ENCODE measurements at places on chromosomes 12 and 14.
A peak's percentile ranks its signal among the peaks of the same experiment; 100 is the strongest.

DNA sequence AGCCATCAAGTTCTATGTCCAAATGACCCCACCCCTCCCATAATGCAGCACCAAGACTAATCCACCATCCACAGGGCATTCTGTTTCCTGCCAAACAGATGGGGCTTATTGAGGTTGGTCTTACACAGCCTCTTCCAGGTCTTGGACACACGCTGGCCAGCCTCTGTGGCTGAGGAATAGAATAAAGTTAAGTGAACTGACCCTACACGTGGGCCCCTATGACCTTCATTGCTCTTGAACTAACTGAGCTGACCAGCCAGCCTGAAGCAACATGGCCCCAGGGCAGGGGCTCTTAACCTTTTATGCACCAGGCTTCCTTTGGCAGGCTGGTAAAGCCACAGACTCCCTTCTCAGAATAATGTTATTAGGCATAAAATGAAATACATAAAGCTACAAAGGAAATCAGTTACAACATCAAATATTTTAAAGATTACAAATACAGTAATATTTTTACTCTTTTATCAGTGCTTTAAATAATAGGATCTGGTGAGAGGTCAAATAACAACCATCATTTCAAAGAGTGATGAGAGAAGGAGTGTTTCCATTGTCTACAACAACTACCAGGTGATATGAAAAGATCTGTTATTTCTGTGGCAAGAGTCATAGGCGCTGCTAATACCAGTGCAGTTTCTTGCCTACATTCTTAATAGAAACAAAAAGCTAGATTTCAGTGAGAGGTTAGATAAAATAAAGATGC is 192.9 kb upstream of the NUDT4 start:
- no peak for DNase-seq

- DNase-seq: peak; percentile 54
Measured at GRCh38 chr12:58757422-58757821, 162.9 kb downstream of the LRIG3 start.

DNA sequence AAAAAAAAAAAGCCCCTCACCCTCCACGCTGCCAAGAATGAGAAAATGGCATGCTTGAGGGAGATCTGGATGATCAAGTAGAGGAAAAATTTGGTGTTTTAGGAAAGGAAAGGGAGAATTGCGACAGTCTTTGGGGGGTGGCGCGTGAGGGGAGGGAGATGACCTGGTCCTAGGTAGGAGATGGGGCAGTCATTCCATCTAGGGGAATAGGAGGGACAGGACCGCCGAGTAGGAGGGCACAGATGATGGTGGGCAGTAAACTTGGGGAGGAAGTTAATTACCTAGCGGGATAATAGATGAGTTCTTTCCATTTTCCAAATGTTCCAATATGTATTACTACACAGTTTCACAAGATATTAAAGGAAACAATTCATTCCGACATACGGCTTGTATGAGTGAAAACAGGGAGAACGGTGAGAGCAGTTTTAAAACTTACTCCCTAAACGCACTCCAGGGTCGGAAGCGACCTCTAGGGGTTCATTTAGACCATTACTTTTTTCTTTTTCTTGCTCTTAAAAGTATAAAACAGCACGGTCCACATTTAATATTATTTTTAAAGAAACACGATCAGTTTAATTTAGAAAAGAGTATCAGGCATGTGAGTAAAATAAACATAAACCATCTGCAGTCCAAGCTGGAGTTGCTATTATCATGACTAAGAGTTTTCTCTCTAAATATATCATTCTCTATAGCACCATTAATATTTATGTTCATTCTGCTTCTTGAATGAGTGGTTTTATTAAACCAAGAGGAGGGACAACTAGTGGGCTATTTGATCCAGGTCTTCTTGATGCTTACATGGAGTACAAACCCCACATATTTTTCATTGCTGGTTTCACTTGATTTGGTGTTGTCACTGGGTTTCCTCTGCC is 3.0 kb upstream of the FNTB start:
- no peak for DNase-seq

DNA sequence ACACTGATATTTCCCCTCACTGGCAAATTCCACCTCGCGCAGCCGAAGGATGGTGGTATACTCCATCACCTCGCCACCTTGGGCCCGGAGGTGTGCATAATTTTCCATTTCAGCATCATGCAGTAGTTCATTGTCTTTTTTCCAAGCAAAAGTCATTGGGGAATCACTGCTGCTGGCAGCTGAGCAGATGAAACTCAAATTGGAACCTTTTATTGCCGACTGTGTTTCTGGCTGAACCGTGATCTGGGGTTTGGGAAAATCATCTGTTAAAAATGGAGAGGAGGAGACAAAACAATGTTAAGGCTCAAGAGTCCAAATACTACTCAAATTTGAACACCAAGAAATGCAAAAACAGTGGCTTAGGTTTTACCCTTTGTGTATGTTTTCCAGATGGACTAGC is 39.7 kb downstream of the LRIG3 start:
- DNase-seq: no peak

DNA sequence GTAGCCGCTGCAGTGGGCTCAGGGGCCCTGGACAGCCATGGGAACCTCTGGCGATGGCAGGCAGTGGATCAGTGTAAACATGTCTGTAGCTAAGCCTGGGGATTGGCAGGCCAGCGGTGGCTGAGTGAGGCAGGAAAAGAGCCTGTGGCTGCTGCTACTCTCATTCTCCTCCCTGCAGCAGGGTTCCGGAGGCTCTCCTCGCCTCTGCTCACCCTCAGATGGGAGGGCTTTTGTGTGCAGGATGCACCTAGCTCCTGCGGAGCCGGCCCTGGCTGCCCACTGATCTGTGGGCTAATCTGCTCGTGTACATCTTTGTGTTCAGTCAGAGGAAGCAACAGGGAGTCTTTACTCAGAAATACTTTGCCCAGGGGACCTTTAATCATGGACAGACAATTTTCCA is 59.5 kb downstream of the GALNT8 start:
- no peak for DNase-seq

DNA sequence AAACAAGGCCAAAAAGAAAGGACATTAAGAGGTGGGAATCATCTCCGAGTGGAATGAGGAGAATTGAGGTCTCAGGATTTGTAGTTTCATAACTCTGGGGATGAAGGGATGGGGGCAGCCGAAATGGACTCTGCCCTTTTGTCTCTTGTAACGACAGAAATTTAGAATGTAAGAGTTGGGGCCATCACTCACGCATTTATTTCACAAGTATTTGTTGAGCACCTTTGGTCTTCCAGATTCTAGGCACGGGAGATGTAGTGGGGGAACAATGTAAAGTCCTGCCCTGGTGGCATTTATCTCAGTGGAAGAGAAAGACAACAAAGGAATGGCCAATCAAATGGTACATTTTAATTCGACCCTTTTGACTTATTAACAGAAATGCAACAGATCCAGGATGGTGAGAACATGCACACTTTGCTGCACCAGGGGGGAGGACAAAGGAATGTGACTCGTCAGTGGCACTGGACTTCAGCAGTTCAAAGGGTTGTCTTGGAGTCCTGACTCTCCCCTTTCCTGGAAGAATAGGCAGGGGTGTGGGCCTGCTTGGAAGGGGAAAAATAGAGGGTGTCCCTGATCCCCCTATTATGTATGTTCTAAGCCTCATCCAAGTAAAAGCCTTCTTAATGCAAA is 102.0 kb downstream of the TMEM30B start:
- DNase-seq: no peak

GRCh38 chr12:104593482-104593881 is 136.7 kb downstream of the CHST11 start:
- DNase-seq: no peak
